ENCODE measurements at places on chromosomes 2 and 18.

- no peak for DNase-seq
Observed at GRCh38 chr2:26235089-26235488, 9.3 kb downstream of the HADHA start.

DNA sequence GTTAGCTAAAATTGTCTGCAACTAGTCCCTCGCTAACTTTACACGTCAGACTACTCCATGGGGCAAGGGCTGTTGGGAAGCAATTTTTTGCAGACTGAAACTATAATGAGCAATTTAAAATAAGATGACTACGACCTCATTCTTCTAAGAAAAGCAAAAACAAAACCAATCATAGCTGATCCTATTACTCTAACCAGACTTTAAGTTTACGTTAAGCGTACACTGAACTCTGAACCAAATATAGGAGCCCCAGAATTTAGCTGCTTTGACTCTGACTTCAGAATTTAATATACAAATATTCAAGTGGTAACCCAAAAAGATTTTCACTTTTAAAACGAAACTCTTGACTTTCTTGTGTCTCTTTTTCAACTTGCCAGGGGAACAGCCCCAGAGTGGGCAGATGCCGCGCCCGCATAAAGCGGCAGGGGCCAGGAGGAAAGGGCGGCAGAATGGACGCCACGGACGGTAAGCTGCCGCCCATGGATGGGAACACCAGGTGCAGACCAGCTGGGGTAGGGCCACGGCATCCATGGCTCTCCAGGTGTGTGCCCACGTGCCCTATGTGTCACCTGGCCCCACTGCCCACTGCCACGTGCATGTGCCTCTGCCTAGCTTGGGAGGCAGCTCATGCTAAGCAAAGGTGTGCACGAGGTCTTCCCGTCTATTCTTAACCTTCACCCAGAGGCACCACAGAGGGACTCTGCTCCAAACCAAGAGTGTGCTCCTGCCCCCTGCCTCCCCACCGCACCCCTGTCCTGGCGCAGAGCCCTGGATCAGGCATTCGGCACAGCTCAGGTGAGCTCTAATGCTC lies 217.6 kb downstream of the HDAC4 start:
- no peak for DNase-seq

- DNase-seq: no peak
Observed at GRCh38 chr2:37894601-37895000, 30.5 kb upstream of the RMDN2 start.

- DNase-seq: no peak
Observed at GRCh38 chr2:49702740-49703139, 548.4 kb upstream of the FSHR start.

- no peak for DNase-seq
Observed at GRCh38 chr2:5749347-5749746, 57.2 kb downstream of the SOX11 start.

GRCh38 chr2:146852661-146853060 lies 992.2 kb upstream of the ACVR2A start:
- no peak for DNase-seq

- no peak for DNase-seq
Observed at GRCh38 chr2:44753552-44754285, 187.8 kb upstream of the SIX3 start.

DNA sequence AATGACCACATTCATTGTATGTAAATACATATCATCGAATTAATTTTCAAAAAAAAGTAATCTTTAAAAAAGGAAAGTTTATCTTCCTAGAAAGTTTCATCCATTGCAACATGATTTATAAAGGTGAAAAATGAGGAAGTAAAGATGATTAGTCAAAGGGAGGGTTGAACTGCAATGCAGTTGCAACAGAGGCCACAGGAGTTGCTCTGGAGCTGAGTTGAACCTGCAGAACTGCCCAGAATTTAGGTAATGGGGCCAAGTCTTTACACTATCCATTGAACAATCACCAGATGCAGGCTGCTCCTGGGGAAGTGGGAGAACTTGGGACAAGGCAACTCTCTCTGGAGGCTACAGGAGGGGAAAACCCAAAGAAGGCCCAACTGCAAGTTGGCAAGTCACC lies 390.7 kb downstream of the METTL4 start:
- no peak for DNase-seq

- no peak for DNase-seq
Observed at GRCh38 chr2:28637066-28638047, 114.3 kb upstream of the PPP1CB start.

DNA sequence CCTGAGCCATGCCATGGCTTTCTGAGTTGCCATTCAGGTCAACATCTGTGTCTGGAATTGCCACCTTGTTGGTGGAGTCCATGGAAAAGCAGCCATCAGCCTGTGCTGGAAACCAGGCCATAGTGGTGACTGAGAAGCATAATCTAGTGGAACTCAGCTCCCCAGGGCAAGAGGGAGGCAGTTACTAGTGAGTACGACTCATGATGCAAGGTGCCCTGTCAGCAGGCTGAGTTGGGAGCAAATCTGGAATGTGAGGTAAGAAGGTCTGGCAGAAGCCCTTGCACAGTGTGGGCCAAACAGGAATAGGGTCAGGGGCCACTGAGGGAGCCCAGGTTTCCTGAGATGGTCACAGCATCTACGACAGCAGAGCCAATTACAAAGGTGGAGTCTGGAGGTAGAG lies 37.1 kb downstream of the SULT1C2 start:
- no peak for DNase-seq

DNA sequence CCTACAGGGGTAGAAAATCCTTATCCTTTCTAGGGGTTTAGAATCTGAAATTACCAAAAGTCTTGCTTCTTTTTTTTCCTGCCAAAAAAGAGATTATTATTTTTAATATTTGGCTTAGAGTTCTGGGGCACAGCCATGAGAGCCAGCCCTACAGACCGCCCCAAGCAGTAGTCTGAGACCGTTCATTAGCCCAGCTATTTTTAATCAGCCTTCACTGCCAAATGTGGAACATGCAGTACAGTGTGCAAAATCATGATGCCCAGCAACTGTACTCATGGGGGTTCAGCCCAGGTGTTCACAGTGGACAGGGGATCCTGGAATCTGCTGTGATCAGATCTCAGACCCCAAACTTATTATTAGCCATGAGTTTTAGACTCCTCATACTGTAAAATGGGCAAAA lies 60.4 kb downstream of the GRB14 start:
- DNase-seq: no peak

GRCh38 chr2:60472663-60473289 lies 80.7 kb downstream of the BCL11A start:
- DNase-seq: no peak

GRCh38 chr2:148965623-148966437 lies 72.7 kb upstream of the LYPD6B start:
- no peak for DNase-seq

GRCh38 chr2:215900203-215900611 lies 113.1 kb downstream of the MREG start:
- DNase-seq: no peak
